ENCODE measurements at places on chromosomes 2 and 18. TPM values are rescaled to one million over a fixed set of nuclear protein-coding genes. Genes with fewer than 3 reads are reported as not detected.

GRCh38 chr2:238521870-238522269 is 95.1 kb downstream of the ASB1 start:
- DNase-seq = no peak
- H3K4me1 ChIP-seq = peaks cover 14% of the 10 kb centered on the region
- H3K27me3 ChIP-seq = no peaks in the 10 kb centered on the region
- no peaks in the 10 kb centered on the region for H3K36me3 ChIP-seq

- H3K4me1 ChIP-seq = no peaks in the 10 kb centered on the region
- no peak for DNase-seq
- no peaks in the 10 kb centered on the region for H3K36me3 ChIP-seq
- no peak overlapping the region for H3K27ac ChIP-seq
- no peak overlapping the region for H3K4me3 ChIP-seq
Measured at GRCh38 chr2:152089238-152089637, 9.6 kb downstream of the CACNB4 start.

DNA sequence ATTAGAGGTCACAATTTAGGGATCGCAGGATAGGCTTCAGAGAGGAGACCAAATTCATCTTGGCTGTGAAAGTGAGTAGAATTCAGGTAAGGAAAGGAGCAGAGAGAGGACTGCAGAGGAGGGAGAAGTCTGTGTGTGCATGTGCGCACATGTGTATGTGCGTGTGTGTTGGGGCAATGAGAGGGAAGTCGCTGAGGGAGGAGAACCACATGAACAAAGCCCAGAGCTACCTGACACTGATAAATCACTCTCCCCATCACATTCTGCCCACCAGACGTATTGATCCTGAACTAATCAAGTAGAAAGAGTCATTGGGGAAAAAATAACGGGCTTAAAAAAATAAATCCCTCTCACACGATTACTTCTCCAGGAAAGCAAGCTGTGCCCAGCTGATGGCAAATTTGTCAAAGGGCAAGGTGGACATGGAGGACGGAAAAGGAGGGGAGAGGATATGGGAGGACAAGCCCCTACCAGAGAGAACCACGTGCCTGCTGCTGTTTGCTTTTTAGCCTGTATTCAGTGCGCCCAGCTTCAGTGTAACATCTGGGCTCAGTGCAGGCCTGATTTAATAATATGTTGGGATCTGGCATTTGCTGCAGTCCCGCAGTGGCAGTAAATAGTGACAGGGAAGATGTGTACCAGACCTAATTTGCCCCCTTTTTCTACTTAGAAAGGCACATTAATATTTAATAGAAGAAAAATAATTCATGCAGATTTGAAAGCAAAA is 307.5 kb downstream of the C1D start:
- DNase-seq = no peak
- H3K27ac ChIP-seq = no peak overlapping the region
- H3K27me3 ChIP-seq = no peaks in the 10 kb centered on the region
- no peaks in the 10 kb centered on the region for H3K4me1 ChIP-seq
- H3K36me3 ChIP-seq = no peaks in the 10 kb centered on the region
- H3K4me3 ChIP-seq = no peak overlapping the region

GRCh38 chr2:232113821-232114220 is 152.3 kb downstream of the DIS3L2 start:
- H3K4me3 ChIP-seq = no peak overlapping the region
- no peaks in the 10 kb centered on the region for H3K4me1 ChIP-seq
- no peaks in the 10 kb centered on the region for H3K36me3 ChIP-seq
- H3K27ac ChIP-seq = no peak overlapping the region
- H3K27me3 ChIP-seq = no peaks in the 10 kb centered on the region
- DNase-seq = no peak

DNA sequence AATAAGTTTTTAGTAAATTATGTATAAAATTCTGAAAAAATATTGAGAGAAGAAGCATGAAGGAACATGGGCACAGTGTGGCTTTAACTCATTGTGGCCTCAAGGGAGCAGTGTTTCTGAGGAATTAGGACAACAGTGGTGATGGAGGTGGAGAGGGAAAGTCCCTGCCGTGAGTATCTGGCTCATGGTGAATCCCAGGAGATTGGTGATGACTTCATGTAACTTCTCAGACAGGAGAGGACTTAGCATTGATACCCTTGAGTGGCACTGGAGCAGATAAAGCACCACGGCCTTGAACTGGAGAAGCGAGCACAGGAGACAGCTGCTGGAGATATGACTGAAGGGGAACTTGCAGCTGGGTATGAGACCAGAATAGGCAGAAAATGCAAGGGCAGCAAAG is 35.0 kb upstream of the LRP1B start:
- H3K27ac ChIP-seq = no peak overlapping the region
- DNase-seq = no peak
- H3K27me3 ChIP-seq = no peaks in the 10 kb centered on the region
- no peaks in the 10 kb centered on the region for H3K36me3 ChIP-seq
- no peak overlapping the region for H3K4me3 ChIP-seq

GRCh38 chr2:222307143-222307756 is 8.5 kb upstream of the PAX3 start:
- H3K27ac ChIP-seq = no peak overlapping the region
- DNase-seq = no peak
- H3K27me3 ChIP-seq = peaks cover 35% of the 10 kb centered on the region

GRCh38 chr2:150145299-150145692 is 342.2 kb downstream of the RND3 start:
- H3K27me3 ChIP-seq = no peaks in the 10 kb centered on the region
- no peak overlapping the region for H3K27ac ChIP-seq
- H3K4me3 ChIP-seq = no peak overlapping the region

DNA sequence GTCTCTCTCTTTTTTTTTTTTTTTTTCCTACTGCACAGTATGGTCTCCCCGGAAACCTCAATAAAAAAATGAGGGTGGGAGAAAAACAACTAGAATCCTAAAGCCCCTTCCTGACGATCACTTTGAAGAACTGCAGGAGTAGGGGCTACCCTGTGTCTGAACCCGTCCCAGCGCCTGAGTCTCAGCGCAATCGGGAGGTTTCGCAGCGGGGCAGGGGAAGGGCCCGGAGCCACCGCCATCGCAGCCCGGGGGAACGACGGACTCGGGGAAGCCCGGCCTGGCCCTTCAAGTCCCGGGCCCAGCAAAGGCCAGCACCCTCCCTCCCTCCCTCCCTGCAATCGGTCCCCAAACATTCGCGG is 411 bp downstream of the NARS1 start:
- H3K27me3 ChIP-seq = no peaks in the 10 kb centered on the region
- H3K4me1 ChIP-seq = peaks cover 27% of the 10 kb centered on the region
- H3K27ac ChIP-seq = peak overlapping the region; percentile 85

GRCh38 chr2:133682347-133682746 is 114.1 kb upstream of the NCKAP5 start:
- H3K27me3 ChIP-seq = no peaks in the 10 kb centered on the region
- no peaks in the 10 kb centered on the region for H3K4me1 ChIP-seq
- H3K27ac ChIP-seq = no peak overlapping the region
- H3K4me3 ChIP-seq = no peak overlapping the region
- H3K36me3 ChIP-seq = no peaks in the 10 kb centered on the region
- DNase-seq = no peak

DNA sequence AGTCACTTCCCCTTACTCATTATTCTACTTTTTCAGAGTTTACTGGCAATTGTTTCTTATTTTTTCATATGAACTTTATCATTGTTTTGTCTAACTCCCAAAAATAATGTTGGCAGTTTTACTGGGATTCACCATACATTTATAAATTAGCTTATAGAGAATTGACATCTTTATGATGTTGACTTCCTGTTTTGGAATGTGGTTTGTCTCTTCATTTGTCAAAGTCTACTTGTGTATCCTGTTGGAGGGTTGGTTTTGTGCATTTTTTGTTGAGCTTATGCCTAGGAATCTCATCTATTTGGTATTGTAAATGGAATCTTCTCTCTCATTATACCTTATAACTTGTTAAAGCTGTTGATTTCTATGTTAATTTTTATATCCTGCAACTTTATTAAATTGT is 16.4 kb downstream of the EPC2 start:
- no peaks in the 10 kb centered on the region for H3K27me3 ChIP-seq
- no peak for DNase-seq
- H3K27ac ChIP-seq = no peak overlapping the region
- H3K4me1 ChIP-seq = peaks cover 48% of the 10 kb centered on the region

GRCh38 chr18:13273800-13274199 is 55.2 kb downstream of the LDLRAD4 start:
- H3K27ac ChIP-seq = no peak overlapping the region
- no peaks in the 10 kb centered on the region for H3K36me3 ChIP-seq
- DNase-seq = peak; percentile 84
- peaks cover 13% of the 10 kb centered on the region for H3K4me1 ChIP-seq
- no peak overlapping the region for H3K4me3 ChIP-seq

DNA sequence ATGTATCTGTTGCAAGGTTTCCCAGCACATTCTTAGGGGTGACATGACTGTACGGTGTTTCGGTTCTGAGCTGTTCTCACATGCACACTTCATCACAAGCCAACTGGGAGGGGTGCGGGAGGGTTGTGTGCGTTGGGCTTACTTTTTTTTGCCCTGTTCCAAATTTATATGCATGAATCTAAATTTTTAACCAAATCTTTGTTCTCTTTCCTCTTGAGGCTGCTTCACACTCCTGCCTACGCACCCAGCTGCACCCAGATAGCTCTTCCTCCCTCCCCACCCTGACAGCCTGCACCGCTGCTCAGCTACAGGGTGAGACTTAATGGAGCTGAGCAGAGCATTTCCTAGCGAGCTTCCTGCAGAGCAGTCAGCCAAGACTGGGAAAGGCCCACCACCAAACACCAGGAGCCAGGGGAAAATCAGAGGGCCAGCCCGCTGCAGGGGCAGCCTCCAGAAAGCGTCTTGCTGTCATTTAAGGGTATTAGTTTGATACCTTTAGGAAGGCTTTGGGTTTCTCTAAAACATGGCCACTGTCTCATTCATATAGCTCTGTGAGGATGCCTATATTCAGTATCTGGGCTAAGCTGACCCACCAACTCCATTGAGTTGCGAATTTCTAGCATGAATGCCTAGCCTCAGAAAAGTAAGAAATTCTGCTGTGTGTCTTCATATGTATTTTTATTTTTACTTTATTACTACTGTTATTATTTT is 84.5 kb downstream of the POU3F3 start:
- no peaks in the 10 kb centered on the region for H3K4me1 ChIP-seq
- H3K27ac ChIP-seq = no peak overlapping the region
- no peak for DNase-seq

DNA sequence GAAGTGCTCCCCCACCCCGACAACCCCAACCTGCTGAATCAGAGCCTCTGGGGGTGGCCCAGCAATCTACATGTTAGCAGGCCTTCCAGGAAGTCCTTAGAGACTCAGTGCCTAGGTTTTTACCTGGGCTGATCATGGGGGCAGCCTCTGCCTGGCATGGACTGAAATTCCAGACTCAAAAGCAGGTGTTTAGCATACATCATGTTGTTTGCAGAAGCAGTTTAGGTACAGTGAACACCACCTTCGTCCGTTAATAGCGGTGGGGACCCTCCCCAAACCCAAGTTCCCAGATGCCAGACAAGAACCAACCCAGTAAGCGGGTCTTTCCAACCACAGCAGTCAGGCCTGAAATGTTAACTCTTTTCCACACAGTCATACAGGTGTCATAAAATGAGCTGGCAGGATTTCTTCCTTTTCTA is 26.4 kb upstream of the GALR1 start:
- no peaks in the 10 kb centered on the region for H3K4me1 ChIP-seq
- H3K4me3 ChIP-seq = no peak overlapping the region
- H3K36me3 ChIP-seq = no peaks in the 10 kb centered on the region
- no peaks in the 10 kb centered on the region for H3K27me3 ChIP-seq
- no peak for DNase-seq
- no peak overlapping the region for H3K27ac ChIP-seq

GRCh38 chr2:235468978-235469655 is 24.7 kb upstream of the AGAP1 start:
- no peaks in the 10 kb centered on the region for H3K27me3 ChIP-seq
- H3K4me3 ChIP-seq = no peak overlapping the region
- no peaks in the 10 kb centered on the region for H3K36me3 ChIP-seq
- H3K27ac ChIP-seq = peak overlapping the region; percentile 11
- no peaks in the 10 kb centered on the region for H3K4me1 ChIP-seq

DNA sequence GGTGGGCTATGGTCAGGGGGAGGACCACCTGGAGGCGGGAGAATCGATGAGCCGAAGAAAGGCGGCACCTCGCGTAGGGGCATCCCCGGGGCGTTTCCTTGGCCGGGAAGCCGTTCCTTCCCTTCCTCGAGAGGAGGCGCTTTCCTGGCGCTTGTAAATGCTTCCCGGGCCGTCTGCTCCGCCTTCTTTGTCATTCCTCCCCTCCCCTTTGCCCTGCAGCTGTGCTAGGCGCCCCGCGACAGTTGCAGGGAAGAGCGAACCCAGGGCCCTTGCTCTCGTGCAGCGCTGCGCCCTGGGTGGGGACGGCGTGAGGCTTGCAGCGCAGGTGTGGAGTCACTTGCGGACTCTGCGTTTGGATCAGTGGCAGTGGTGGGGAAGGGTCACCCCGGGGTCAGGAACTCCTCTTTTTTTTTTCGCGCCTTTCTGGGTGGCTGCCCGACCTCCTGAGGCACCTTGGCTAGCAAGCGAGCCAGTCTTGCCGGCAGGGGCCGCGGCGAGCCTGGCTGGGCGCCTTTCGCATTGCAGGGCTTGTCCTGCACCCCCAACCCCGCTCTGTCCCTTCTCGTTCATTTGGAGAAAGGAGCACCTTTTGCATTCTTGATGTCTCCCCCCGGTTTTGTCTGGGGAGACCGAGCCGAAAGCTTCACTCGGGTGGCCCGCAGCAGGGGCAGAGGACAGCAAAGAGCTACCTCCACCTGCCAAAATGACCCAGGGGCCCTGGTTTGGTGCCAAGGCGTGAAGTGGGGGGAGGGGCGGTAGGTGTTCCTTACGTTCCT is 858 bp downstream of the KCNS3 start:
- H3K36me3 ChIP-seq = no peaks in the 10 kb centered on the region
- DNase-seq = no peak
- H3K27ac ChIP-seq = peak overlapping the region; percentile 71
- H3K4me3 ChIP-seq = peak overlapping the region; percentile 72
- peaks cover 18% of the 10 kb centered on the region for H3K4me1 ChIP-seq

DNA sequence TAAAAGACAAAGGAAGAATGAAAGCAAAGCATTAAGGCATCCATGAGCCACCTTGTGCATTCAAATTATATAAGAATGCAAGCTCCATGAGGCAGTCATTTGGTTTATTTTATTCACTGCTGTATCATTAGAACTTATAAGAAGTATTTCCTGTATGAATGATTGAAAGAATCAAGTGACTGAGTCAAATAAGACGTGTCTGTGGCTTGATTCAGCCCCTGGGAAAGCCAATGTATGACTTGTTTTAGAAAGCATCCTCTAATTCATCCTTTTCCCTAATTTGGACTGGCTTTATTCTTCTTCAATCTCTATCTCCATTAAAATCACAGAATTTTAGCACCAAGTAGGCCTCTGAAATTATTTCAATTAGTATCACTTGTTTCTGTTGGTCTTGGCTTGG is 461.1 kb downstream of the LPIN1 start:
- no peak overlapping the region for H3K27ac ChIP-seq
- DNase-seq = no peak
- no peak overlapping the region for H3K4me3 ChIP-seq
- H3K4me1 ChIP-seq = no peaks in the 10 kb centered on the region

Gene EPB41L3
- 53.0 TPM for total RNA-seq

Gene NGEF
- total RNA-seq = 4.9 TPM

Gene COBLL1
- total RNA-seq = 79.6 TPM

Gene STEAP3
- total RNA-seq = 22.1 TPM

Gene SYT4
- 4.7 TPM for total RNA-seq

Gene CPLX4
- total RNA-seq = not detected

Measured in vagina (tissue), 2 donors.